ENCODE measurements at places on chromosomes 1 and 21.

- DNase-seq: no peak
Observed at GRCh38 chr1:32128479-32128878, 20.6 kb downstream of the KPNA6 start.

GRCh38 chr1:27489501-27489972 lies 430 bp downstream of the WASF2 start:
- DNase-seq: no peak

DNA sequence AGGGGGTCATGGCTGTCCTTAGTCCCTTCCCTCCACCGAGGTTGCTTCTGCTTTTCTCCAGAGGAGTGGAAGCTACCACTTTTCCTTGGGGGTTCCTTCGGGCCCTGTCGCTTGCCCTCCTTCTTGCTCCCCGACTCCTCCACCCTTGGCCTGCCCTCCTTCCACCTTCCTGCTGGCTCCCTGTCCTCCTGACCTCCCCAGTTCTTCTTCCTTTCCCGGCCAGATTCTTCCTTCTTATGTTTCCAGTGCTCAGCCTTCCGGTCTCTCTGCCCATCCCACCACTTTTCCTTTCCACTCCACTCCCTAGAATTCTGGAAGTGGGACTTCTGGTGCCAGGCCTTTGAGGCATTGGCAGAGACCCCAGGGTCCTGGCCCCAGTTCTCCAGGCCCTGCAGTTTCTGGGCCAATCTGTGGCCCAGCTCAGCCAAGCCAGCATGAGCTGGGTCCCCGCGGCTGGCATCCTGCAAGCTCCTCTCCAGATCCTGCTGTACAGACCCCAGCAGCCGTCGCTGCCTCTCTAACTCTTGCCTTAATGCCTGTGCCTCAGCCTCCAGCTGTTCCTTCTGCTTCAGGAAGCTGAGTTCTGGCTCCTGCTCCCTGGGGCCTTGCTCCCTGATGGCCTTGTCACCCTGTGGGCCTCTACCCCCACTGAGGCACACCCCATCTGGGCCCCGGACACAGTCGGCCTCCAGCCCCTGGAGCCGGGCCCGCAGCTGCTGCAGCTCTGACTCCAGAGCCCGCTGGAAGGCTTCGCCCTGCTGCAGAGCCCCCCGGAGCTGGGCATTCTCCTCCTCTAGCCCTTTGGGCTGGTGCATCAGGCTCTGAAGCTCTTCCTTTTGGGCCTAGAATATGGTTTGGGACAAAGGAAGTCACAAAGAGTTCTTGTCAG lies 9.7 kb upstream of the PMVK start:
- no peak for DNase-seq

- no peak for DNase-seq
Observed at GRCh38 chr1:3530086-3530925, 75.8 kb downstream of the ARHGEF16 start.

DNA sequence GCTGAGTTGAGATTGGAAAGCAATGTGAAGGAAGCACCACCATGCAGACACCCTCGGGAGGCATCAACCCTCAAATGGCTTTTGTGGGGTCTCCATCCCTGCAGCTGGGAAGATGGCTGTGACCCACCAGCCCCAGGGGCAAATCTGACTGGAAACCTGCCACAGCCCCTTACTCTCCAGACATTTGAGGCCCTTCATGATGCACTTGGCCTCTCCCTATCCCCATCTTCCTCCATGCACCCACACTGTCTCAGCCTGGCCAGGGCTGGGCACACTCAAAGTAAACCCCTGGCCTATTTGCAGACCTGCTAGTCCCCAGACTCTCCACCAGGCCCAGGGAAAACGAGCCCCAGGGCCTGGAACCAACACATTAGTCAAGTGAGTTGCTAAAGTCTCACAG lies 205.2 kb downstream of the MATN1 start:
- no peak for DNase-seq

DNA sequence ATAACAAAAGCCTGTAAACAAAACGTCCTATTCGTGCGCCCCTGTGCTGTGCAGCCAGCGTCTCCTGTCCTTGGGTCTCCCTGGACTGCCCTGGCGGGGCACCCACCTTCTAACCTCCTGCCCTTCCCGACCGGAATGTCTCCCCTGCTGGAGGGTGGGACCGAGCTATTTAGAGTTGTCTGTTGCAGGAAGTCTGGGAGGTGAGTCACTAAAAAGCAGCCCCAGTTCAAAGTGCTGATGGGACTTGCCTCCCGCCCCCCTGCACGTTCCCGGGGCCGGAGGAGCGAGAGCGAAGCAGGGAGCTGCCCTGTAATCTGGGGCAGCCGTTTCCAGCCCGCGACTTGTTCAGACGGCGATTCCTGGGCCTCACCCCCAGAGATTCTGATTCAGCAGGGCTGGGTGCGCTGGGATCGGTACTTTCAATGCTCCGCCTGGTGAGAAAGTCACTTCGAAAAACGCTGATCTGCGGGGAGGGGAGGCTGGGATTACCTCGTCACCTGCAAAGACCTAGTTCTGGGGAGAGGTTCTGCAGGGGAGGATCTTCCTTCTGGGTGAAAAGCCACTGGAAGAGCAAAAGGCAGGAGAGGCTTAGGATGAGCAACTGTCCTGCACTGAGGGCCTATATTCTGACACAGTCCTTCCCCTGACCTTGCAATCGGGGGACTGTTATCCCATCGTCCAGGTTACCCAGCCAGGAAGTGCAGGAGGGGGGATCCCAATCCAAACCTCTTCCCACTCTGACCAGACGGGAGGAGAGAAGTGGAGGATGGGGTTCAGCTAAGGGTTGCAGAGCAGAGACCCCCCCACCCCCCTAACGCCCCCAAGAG lies 1.2 kb upstream of the DHRS3 start:
- peak; percentile 33 for DNase-seq

DNA sequence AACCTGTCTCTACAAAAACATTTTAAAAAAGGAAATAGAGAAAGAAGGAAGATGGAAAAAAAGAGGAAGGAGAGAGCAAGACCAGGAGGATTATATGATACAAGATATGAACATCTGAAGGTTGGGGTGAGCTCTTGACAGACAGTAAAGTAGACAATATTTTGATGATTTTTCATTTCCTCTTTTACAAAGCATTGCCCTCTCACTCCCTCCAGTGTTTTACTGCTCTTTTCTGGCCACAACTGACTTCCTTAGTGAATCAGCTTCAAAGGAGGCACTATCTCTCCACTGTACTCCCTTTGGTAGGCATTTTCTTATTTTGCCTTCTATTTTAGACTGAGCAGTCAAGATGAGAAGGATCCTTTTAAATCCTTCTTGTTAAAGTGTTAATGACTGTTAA lies 296.7 kb downstream of the KCTD3 start:
- no peak for DNase-seq

DNA sequence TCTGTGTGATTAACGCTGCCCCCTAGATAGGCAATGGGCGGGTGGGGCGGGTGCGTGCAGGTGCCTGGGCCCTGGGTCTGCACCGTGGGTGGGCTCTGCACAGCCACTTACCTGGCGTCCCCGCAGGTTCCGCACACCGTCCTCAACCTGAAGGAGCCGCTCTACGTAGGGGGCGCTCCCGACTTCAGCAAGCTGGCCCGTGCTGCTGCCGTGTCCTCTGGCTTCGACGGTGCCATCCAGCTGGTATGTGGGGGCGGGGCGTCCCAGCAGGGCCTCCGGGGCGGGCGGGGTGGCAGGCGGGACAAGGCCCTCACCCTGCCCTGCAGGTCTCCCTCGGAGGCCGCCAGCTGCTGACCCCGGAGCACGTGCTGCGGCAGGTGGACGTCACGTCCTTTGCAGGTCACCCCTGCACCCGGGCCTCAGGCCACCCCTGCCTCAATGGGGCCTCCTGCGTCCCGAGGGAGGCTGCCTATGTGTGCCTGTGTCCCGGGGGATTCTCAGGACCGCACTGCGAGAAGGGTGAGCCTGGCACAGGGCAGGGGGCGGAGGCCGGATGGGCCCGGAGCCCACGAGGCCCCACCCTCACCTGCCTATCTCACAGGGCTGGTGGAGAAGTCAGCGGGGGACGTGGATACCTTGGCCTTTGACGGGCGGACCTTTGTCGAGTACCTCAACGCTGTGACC lies 22.8 kb downstream of the RNF223 start:
- no peak for DNase-seq

DNA sequence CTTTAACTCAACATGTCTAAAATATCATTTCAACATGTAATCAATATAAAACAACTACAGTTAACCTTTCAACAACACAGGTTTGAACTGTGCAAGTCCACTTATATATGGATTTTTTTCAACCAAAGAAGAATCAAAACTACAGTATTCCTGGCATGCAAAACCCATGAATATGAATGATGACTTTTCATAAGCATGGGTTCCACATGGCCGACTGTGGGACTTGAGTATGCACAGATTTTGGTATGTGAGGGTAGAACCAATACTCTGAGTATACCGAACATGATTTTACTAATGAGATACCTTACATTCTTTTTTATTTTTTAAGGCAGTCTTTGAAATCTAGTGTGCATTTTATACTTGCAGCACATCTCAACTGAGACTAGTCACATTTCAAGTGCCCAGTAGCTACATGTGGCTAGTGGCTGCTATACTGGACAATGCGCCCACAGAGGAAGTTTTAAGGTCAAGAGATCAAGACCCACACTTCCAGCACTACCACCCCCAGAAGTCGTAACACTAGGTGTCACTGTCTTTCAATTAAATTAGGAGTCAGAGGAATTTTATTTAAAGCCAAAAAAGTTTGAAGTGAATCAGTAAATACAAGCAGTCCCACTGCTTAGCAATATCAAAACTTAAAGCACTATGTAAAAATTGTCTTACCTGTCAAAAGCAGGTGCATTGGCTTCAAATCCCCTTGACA lies 40.0 kb downstream of the SYNJ1 start:
- DNase-seq: no peak
